ENCODE measurements at places on chromosomes 12 and 14.
A peak's percentile ranks its signal among the peaks of the same experiment; 100 is the strongest.

GRCh38 chr12:9334041-9334692 lies 126.0 kb upstream of the PZP start:
- DNase-seq, result no peak

GRCh38 chr12:32284561-32284960 lies 114.8 kb upstream of the FGD4 start:
- no peak for DNase-seq

GRCh38 chr14:105412771-105413543 lies 6.7 kb upstream of the MTA1 start:
- no peak for DNase-seq

- DNase-seq, result no peak
Observed at GRCh38 chr12:45282411-45282810, 66.5 kb downstream of the ANO6 start.

GRCh38 chr12:12704593-12705230 lies 8.7 kb upstream of the GPR19 start:
- peak; percentile 90 for DNase-seq

GRCh38 chr12:98399532-98399931 lies 115.9 kb upstream of the TMPO start:
- peak; percentile 85 for DNase-seq

DNA sequence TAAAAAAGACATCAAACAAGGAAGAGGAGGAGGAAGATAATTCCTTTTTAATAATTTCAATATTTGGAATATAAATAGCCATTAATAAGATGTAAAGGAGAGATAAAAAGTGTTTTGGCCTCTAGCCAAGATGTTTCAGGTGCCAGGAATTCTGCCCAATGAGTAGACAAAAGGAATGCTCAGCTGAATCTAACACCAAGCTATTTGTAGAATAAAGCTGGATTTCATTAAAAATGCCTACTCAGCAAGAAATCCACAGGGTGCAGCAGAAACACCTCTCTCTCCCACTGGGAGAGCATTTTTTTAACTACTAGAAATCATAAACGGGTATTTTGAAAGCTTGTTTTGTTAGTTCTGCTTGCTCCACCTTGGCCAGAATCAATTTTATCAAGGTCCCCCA lies 4.1 kb upstream of the STAB2 start:
- no peak for DNase-seq

GRCh38 chr14:68658029-68658509 lies 134.8 kb downstream of the ZFP36L1 start:
- no peak for DNase-seq

DNA sequence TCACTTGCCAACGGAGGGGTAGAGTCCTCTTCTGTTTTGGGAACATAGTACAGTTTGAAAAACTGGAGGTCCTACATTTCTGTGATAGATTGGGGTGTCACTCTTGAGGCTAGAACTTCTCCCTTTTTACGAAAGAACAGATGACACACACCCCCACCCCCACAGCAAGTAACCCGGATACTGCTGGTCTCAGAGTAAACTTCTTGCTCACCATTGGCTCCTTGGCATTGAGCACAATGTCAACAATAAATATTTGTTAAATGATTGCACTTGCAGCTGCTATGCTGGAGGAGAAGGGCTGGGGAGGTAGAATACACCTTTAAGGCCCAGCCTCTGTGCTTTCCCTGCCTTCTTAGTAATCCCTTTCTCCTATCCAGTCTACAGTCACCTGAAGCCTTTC lies 149.8 kb downstream of the TGFB3 start:
- DNase-seq, result no peak

DNA sequence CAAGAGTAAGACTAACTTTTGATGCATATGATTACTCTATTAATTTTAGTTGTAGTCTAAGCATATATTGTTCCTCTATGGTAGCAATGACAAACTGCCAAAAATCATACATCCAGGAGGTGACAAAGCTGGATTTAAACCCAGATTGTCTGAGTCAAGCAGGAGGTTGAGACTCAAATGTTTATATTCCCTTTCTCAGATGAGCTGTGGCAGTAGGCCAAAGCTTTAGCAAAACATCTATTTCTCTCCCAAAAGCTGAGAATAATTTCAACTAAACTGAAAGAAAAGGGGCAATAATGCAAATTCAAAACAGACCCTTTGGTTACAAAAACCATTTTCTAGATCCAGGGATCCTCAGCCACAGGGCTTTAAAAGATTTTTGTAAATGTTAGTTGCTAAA lies 173.6 kb downstream of the SEC23A start:
- no peak for DNase-seq

DNA sequence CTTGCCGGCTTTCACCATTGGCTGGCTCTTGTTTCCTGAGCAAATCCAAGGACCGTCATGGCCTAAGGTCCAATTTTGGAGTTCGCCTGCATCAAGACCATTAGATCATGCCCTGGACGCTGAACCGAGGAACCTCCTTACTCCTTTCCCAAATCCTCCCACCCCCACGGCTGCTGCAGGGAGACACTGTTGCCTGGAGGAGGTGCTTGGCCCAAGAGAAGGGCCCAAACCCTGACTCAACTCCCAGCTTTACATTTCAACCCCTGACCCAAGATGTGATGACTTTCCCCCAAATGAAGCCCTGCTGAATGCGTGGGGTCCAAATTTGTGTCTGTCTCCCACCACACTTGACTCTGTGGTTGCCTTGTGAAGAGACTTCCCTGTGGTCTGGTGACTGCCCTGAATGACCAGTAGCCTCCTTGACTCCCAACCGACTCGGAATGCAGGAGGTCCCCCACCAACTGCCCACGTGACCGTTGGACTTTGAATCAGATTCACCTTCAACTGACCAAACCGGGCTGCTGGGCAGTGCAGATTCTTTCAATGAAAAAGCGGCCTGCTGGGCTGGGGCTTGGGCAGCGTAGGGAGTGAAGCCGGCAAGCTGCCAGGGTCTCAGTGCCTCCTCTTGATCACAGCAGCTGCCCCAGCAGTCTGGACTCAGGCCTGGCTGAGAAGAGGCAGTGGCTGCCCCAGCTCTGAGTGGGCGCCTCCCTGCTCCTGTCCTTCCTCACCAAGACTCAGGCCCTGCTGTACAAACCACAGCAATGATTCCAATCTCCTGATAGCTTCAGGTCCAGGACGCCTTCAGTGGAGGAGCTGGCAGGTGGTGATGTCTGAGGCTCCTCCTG lies 46.7 kb upstream of the OASL start:
- no peak for DNase-seq

GRCh38 chr12:95740751-95741150 lies 49.8 kb downstream of the NTN4 start:
- DNase-seq, result no peak
